H1 (cell line): ENCODE measurements at places on chromosomes 2 and 18.

DNA sequence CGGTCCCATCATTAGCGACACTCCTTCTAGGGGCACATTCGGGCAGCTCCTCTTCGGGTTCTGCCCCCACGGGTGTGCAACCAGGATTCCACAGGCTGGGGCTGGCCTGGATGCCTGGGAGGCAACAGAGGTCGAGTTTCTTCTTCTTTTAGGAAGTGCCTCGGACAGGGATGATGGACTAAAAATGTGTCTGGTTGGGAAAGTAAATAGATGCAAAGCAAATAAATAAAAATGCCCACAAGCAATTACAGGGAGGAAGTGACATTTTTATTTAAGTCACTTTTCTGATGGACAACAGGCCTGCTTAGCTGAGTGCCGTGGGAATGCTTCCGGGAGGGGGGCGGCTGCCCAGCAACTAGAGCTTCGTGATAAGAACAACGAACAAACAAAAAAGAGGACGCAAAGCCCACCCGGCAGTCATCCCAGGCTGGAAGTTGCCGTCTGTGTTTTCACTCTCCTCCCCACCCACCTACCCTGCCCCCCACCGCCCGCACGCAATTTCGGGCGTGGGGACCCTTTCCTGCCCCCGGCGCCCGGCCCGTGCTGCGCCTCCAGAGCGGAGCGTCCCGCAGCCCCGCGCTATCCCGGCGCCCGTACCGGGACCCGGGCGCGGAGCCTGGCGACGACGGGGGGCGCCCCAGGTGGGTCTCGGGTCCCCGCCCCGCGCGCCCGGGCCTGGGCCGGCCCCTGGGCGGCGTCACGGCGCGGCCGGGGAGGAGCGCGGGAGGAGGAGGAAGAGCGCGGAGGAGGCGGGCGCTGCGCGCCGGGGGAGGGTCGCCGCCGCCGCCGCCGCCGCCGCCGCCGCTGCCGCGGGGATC lies 412 bp upstream of the NCK2 start:
- H3K27ac ChIP-seq: no peak overlapping the region
- no peaks in the 10 kb centered on the region for H3K36me3 ChIP-seq
- H3K27me3 ChIP-seq: no peaks in the 10 kb centered on the region; the same call in 1 of the 2 replicates
- peaks cover 8% of the 10 kb centered on the region for H3K4me1 ChIP-seq

GRCh38 chr2:192828947-192829346 lies 634.2 kb upstream of the TMEFF2 start:
- H3K4me3 ChIP-seq: no peak overlapping the region
- no peaks in the 10 kb centered on the region for H3K4me1 ChIP-seq
- H3K36me3 ChIP-seq: no peaks in the 10 kb centered on the region
- no peak overlapping the region for H3K27ac ChIP-seq
- H3K27me3 ChIP-seq: no peaks in the 10 kb centered on the region

GRCh38 chr2:218813771-218814460 lies 17.7 kb downstream of the PRKAG3 start:
- no peaks in the 10 kb centered on the region for H3K4me1 ChIP-seq
- no peak overlapping the region for H3K27ac ChIP-seq
- no peaks in the 10 kb centered on the region for H3K36me3 ChIP-seq
- no peak for DNase-seq
- no peaks in the 10 kb centered on the region for H3K27me3 ChIP-seq

DNA sequence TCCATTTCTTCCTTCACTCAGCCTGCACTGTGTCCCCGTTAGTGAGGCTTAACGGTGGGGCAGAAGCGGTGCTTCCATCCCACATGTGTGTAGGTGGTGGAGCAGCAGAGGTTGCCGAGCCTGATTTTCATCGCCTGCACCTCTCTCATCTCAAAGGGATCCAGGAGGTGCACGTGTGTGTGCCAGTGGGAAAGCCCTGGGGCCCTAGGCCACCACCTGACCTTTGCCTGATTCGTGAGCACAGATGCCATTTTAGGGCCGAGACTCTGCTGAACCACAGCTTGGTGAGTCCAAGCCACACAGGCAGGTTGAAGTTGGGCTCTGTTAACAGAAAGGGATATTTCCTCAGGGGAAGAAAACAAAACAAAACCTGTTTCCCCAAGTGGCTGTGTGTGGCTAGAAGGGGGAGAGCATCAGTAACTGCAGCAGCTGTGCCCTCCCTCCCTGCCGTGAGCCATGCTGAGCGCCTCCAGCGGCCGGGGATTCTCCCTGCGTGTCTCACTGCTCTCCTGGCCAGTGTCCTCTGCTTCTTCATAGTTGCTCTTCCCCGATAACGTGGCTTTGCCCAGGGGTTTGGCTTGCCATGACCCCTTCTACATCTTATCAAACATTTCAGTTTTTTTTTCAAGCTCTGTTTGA lies 81.5 kb downstream of the MAPRE2 start:
- H3K4me3 ChIP-seq: no peak overlapping the region
- no peaks in the 10 kb centered on the region for H3K27me3 ChIP-seq
- H3K27ac ChIP-seq: no peak overlapping the region
- DNase-seq: peak; percentile 73
